Foreskin keratinocyte (primary cell): ENCODE measurements at places on chromosomes 12 and 14.

DNA sequence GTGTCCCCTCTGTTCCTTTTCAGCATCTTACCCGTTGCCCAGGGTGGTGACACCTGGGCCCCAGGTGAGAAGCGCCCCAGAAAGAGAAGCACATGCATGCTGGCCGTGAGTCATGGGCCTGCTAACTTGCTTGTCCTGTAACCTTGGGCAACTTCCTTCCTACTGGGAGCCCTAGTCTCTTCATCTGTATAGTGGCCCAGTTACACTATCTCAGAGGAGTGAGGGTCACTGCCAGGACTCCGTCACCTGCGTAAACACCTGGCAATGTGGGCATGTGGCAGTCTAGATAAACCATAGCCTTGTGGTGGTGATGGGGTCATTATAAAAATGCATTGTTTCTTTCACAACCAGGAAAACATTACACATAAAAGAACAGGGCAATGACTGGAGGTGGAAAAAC, 125.2 kb downstream of the SLC25A47 start:
- no peak for DNase-seq

DNA sequence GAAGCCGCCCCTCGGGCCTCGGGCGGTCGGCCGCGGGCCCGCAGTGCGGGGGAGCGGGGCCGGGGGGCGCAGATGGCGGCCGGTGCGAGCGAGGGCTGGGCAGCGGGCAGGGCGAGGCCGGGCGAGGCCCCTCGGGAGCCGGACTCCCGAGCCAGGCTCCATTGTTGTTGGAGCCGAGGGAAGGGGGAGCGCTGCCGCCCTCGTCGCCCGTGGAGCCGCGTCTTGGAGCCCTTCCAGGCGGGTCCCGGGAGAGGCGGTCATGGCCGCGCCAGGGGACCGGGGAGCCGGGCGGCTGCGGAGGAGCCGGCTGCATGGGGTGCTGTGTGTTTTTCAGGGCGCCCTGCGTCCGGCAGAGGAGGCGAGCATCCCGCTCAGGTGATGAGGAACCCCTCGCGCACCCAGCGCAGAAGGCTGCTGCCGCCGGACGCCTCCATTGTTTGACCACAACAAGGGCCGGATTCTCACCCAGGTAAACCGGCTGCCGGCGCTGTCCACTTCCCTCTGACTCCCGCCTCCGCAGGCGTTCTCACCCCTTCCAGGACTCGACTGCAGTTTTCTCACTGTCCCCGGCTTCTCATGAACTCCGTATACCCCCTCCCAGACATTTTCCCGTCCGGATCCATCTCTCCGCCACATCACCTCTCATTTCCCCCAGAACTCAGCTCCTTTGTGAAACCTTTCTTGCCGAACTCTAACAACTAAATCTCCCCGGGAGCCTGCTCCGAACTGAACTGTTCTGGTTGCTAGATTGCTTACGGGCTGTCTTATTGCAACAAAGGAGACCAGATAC, 732 bp downstream of the ZNF664 start:
- no peak for DNase-seq

DNA sequence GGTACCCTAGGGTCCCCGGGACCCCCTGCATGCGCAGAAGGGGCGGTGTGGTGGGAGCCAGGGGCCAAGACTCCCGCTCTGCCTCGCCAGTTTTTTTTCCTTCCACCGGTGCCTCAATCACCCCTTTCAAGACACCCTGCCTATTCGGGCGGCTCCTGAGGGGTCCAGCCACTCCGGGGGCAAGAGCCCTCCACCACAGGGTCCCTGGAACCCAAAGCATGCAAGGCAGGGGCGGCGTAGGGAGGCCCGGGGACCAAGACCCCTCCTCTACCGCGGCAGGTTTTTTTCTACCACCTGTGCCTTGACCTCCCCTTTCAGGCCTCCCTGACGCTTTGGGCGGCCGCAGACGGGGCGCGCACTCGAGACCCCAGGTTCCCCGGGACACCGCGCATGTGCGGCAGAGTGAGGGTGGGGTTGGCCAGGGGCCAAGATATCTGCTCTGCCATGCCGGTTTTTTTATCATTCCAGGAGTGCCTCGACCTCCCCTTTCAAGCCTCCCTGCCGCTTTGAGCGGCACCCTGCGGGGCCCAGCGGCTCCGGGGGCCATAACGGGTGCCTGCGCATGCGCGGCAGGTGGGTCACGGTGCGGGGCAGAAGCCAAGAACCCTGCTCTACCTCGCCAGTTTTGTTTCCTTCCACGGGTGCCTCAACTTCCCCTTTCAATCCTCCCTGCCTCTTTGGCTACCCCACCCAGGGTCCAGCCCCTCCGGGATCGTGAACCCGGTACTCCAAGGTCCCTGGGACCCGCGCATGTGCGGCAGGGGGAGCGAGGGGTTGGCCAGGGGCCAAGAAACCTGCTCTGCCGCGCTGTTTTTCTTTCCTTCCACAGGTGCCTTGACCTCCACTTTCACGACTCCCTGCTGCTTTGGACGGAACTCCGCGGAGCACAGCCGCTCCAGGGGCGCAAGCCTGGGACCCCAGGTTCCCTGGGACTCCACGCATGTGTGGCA, 328.1 kb downstream of the ALG10 start:
- no peak for DNase-seq

- peak; percentile 96 for DNase-seq
Observed at GRCh38 chr12:1517007-1517406, 77.4 kb downstream of the FBXL14 start.
